ENCODE measurements at places on chromosomes 13 and 19. TPM values are rescaled to one million over a fixed set of nuclear protein-coding genes. Genes with fewer than 3 reads are reported as not detected.

DNA sequence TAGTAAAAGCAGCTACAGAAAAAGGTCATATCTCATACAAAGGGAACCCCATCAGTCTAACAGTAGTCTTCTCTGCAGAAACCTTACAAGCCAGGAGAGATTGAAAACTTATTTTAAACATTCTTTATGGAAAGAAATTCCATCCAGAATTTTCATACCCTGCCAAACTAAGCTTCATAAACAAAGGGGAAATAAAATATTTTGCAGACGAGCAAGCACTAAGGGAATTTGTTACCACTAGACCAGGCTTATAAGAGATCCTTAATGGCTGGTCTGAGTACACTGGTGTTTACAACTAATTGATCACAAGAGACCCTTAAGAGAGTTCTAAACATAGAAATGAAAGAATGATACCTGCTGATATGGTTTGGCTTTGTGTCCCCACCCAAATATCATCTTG is 128.6 kb upstream of the TNFSF11 start:
- H3K36me3 ChIP-seq: no peaks in the 10 kb centered on the region
- H3K4me3 ChIP-seq: no peak overlapping the region
- H3K27me3 ChIP-seq: no peaks in the 10 kb centered on the region
- DNase-seq: no peak

The EPS8L1 gene
- 5.2 TPM for polyA plus RNA-seq

The CCDC97 gene
- 18.9 TPM for polyA plus RNA-seq

GRCh38 chr13:113737803-113738202 is 21.2 kb upstream of the TMEM255B start:
- no peak for DNase-seq
- H3K4me1 ChIP-seq: peaks cover 10% of the 10 kb centered on the region
- no peaks in the 10 kb centered on the region for H3K36me3 ChIP-seq
- H3K4me3 ChIP-seq: no peak overlapping the region

The DNAJC15 gene
- 17.4 TPM for polyA plus RNA-seq

The MEDAG gene
- polyA plus RNA-seq: 0.46 TPM

DNA sequence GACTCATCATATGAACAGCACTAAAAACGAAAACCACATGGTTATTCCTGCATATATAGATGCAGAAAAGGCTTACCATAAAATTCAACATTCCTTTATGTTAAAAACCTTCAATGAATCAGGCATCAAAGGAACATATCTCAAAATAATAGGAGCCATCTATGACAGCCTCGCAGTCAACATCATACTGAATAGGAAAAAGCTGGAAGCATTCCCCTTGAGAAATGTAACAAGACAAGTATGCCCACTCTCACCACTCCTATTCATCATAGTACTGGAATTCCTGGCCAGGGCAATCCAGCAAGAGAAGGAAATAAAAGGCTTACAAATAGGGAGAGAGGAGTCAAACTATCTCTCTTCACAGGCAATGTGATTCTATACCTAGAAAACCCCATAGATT is 179.6 kb upstream of the HTR2A start:
- no peak overlapping the region for H3K27ac ChIP-seq
- no peaks in the 10 kb centered on the region for H3K36me3 ChIP-seq

The GPR12 gene
- polyA plus RNA-seq: 0.06 TPM

GRCh38 chr13:19685034-19685433 is 51.6 kb downstream of the MPHOSPH8 start:
- no peak overlapping the region for H3K27ac ChIP-seq
- H3K27me3 ChIP-seq: no peaks in the 10 kb centered on the region
- DNase-seq: no peak
- no peaks in the 10 kb centered on the region for H3K36me3 ChIP-seq
- no peak overlapping the region for H3K4me3 ChIP-seq

DNA sequence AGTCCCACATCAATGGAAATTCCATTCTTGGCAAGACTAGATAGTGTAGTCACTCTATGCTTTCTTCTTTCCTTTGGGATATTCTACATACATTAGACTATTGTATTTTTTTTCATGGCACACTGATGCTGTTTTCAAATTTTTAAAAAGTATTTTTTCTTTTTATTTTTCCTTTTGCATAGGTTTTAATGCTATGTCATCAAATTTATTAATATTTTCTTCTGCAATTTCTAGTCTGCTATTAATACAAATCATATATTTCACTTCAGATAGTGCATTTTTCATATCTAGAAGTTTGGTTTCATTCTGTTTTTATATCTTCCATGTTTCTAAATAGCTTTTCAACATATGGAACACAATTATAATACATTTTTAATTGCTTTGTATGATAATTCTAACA is 2050.1 kb upstream of the PRR20A start:
- no peak overlapping the region for H3K27ac ChIP-seq
- no peaks in the 10 kb centered on the region for H3K36me3 ChIP-seq
- DNase-seq: no peak

All from spleen (tissue), 13 donors.